ENCODE measurements at places on chromosomes 11 and 22.

GRCh38 chr22:20552443-20553401 is 45.3 kb downstream of the MED15 start:
- no peak for DNase-seq

DNA sequence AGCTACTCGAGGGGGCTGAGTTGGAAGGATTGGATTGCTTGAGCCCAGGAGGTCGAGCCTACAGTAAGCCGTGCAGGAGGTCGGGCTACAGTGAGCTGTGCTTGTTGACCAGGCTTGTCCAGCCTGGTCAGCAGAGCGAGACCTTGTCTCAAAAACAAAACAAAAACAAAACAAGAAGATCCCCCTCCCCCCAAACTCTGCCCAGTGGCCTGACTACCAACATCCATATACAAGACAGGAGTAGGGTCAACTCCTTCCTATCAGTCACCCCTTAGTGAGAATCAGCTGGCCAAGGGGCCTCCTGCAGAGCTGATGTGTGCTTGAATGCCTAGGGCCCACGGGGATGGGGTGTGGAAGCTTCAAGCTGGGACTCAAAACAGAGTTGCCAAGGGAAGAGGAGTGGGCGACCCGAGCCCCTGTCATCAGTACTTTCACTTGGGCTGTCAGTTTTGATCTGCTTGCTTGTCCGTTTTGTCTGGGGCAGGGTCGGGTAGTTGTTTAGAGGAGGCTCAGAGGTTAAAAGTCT is 942 bp upstream of the TSPAN18 start:
- no peak for DNase-seq

- DNase-seq, result no peak
Observed at GRCh38 chr11:116473790-116474346, 298.9 kb downstream of the BUD13 start.

DNA sequence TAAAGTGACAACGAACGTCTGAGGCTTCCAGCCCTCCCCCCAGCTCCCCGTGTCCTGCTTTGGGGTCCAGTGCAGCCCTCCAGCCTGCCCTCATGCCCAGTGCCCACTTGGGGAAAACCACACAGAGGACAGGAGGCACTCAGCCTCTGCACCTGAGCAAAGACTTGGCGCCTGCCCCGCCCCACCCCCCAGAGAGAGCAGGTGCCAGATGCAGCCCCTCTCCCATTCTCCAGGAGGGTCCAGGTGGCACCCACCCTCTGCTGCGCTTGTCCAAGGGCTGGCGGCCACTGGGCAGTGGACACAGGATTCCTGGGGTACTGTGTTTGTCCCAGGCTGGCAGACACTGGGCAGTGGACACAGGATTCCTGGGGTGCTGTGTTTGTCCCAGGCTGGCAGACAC is 15.7 kb downstream of the RNH1 start:
- no peak for DNase-seq

- no peak for DNase-seq
Observed at GRCh38 chr11:64713781-64714363, 9.1 kb downstream of the NRXN2 start.

DNA sequence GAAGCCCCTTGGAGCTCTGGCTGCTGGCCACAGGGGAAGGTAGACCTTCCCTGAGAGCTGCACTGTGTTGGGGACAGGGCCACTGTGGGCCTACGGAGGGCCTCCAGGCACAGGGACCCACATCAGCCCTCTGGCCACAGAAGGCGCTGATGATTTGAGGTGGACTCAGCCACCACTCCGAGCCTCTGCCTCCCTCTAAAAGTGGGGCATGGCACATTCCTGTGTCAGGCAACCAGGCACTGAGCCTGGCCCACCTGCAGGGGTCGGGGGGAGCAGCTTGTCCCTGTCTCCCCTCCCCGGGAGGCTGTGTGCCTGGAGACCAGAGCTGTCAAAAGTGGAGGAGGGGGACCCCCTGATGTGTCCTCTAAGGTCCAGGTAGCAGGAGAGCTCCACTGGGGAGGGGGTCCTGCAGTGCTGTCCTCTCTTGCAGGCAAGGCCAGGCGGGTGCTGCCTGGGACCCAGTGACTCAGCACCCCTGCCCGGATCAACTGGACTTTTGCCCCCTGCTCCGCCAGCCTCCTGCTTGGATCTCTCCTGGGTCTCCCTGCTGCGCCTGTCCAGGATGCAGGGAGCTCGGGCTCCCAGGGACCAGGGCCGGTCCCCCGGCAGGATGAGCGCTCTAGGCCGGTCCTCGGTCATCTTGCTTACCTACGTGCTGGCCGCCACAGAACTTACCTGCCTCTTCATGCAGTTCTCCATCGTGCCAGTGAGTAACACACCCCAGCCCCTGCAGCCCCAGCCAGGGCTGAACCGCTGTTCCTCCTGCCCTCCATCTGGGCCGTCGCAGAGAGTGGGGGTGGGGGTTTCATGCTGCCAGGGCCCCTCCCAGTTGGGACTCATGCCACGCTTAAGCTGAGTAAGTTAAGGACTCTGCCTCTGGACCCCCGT is 17.5 kb upstream of the CDKN1C start:
- DNase-seq, result no peak
